Fibroblast of the aortic adventitia (primary cell): ENCODE measurements at places on chromosomes 3 and 15. TPM values are rescaled to one million over a fixed set of nuclear protein-coding genes. Genes with fewer than 3 reads are reported as not detected.

- DNase-seq = peak; percentile 86
Measured at GRCh38 chr3:125148836-125149235, 63.7 kb downstream of the SLC12A8 start.

Gene ACKR4
- total RNA-seq = 11.4 and 175 TPM in 2 replicates

Gene APOD
- 2.9 and 33.3 TPM in 2 replicates for total RNA-seq

DNA sequence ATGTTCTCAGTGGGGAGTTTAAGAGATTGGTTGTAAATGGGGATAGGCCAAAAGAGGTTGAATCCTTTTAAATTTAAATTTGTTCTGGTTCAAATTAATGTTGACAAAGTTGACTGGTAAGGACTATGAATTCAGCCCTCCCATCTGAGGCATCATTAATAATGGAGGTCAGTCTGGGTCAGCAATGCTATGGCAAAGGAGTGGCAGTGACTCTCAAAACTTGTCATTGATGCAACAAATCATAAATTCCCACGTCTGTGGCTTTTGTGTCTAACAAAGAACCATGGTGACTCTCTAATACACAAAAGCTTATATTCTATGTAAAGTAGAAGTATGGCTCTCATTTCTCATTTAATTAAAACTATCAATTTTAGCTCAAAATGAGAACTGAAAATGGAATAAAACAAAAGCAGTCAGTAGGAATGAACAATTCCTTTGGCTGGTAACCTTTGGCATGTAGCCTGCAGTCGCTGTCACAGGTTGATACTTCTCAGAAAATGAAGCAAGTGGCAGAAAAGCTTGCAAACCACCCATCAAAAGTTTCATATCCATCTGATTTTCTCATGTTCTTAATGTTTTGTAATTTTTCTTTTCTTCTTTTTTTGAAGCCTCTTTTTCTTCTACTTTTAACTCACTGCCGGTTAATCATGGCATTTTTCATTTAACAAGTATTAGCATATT, 12.2 kb upstream of the ZBED2 start:
- no peak for DNase-seq

Gene PLA2G4D
- not detected in 2 replicates for total RNA-seq
